Stimulated activated CD8-positive, alpha-beta memory T cell treated with anti-CD3 and anti-CD28 coated beads, Interleukin-7, amount 100 ng/mL, for 48 hours (primary cell): ENCODE measurements at places on chromosomes 6 and 20.

DNA sequence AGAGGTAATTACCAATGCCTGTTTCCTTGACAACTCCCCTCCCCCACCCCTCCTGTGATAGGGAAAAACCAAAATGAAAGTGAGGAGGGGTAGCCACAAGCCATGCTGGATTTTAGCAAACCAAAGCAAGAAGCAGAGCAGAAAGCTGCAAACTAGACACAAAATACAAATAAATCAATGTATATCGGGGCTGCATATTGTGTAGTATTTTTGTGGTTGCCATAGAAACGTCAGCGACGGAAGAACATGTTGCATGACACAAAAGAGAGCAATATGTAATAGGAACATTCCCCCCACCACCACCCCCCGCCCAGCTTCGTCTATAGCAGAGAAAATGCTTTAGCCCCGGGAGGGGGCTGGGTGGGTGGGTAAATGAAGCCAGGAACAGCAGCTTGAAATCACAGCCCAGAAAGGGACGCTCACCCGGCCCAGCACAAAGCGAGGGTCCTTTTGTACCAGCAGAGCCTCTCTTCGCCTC lies 548 bp downstream of the AGPAT4 start:
- DNase-seq = no peak

DNA sequence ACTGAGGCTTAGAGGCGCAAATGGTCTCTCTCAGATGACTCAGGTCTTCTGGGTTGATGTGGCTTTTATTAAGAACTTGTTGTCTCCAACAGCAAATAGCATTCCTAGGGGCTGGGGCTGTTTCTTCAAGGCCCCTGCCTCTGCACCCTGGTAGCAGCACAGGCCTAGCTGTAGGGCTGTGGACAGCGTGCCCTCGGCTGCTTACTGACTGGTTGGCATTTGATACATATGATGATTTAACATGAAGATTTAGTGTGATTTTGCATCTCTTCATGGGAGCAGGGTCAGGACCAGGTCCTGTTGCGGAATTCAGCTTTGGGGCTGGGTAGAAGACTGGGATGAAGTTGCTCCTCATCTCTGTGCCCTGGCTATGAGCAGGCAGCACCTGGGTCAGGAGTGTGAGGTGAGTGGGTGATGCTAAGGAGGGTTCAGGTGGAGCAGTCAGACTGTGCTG lies 24.3 kb upstream of the IER3 start:
- no peak for DNase-seq

DNA sequence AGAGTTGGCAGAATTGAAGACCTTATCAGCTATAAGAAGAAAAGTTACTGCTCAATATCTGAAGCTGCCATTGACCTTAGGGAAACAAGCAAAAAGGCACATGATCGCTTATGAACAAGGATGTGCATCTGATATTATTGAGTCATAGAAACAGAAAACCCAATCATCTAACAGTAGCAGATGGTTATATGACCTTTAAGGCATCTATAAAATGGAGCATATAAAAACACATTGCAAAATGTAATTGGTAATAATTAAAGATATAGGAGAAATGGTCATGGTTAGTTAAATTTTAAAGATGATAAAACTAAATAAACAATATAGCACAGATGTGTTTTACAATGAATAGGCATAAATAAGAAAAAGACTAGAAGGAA lies 260.1 kb upstream of the TAB2 start:
- no peak for DNase-seq

- DNase-seq = no peak
These were observed 54.0 kb downstream of the TRAF3IP2 start for GRCh38 chr6:111551521-111552231.

GRCh38 chr6:157151989-157152388 lies 171.3 kb downstream of the TMEM242 start:
- DNase-seq = no peak

DNA sequence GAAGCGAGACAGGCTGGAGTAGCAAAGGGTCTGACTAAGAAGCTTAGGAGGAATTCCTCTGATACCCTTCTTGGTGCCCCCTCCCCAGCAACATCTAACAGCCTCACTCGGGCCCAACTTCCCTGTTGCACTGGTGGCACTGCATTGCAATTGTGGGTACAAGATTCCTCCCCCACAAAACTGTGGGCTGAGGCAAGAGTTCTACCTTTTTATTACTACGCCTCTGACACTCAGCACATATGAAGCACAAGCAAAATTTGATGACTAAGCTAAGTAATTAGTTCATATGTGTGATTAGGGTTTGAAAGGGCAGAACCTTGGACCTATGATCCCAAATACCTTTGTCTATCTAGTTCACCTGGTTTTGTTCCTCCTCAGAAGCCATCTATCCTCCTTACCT lies 83.5 kb downstream of the ZHX3 start:
- no peak for DNase-seq

DNA sequence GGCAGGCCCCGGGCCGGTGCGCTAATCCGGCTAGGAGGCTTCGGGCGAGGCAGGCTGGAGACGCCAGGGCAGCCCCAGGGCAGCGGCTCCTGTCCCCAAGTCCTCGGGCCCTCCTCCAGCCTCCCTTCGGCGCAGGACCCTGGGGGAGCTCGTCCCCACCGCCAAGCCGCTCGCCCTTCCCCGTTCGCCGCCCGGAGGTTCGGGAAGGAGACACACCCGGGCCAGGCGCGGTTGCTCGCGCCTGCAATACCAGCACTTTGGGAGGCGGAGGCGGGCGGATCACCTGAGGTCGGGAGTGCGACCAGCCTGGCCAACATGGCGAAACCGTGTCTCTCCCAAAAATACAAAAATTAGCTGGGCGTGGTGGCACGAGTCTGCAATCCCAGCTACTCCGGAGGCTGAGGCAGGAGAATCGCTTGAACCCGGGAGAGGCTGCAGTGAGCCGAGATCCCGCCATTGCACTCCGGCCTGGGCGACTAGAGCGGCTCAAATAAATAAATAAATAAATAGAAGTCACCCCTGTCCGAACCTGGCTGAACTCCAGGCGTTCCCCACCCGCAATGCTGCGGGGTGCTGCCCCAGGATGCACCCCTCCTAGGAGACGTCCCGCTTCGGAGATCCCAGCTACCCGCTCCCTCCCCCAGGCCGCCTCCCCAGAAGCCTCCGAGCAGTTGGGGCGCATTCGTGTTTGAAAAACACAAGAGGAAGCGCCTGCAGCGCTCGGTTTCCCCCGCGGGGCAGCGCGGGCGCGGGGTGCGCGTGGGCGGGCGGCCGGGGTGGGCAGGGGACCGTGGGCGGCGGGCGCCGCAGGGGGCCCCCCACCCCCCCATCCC lies 27.5 kb downstream of the SERPINB9 start:
- DNase-seq = no peak

DNA sequence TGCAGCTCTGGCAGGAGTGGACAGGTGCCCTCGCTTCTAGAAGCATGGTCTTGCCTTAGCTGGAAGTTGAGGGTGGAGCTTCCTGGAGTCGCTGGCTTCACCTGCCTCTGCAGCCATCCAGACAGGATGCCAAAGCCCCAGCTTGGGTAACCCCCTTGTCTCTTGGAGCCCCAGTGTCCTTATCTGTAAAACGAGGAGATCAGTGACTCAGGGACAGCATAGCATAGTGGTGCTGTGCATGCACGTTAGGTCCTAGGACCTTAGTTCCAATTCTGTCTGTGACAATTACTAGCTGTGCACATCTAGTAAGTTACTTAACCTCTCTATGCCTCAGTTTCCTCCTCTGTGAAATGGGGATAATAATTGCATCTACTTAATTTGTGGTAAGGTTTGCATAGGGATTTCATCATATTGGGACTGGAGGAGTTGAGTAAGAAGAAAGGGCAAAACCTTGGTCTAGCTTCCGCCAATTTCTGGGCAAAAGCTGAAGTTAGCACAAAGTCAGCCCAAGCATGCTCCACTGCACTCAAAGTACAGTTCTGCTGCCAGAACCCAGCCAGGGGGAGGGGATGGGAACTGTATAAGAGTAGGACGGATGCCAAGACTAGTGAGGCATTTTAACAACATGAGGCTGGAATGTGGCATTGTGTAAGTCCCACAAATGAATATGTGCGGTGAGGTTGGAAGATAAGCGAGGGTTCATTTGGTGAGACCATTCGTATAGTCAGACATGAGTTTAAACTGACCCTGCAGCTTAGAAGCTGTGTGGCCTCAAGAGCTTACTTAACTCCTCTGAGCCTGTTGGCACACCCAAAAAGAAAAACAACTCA lies 24.5 kb downstream of the TOX2 start:
- DNase-seq = no peak

GRCh38 chr6:193773-194310 lies 98.4 kb upstream of the DUSP22 start:
- no peak for DNase-seq

DNA sequence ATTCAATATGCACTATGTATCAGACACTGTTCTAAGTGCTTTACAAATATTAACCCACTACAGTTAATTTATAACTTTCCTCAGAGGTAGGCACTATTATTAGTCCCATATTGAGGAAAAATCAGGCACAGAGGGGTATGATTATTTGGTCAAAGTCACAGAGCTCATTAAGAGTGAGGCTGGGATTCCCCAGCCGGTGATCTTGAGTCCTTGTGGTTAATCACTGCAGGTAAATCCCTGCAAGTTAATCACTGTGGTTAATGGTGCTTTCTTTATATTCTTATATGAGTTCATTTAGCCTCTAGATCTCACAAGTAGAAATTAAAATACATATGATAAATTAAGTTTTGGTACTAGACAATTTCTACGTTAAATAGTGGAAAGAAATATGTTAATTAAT lies 9.2 kb downstream of the CRYBG1 start:
- no peak for DNase-seq

GRCh38 chr20:5844063-5844681 lies 94.0 kb downstream of the SHLD1 start:
- DNase-seq = peak; percentile 84

DNA sequence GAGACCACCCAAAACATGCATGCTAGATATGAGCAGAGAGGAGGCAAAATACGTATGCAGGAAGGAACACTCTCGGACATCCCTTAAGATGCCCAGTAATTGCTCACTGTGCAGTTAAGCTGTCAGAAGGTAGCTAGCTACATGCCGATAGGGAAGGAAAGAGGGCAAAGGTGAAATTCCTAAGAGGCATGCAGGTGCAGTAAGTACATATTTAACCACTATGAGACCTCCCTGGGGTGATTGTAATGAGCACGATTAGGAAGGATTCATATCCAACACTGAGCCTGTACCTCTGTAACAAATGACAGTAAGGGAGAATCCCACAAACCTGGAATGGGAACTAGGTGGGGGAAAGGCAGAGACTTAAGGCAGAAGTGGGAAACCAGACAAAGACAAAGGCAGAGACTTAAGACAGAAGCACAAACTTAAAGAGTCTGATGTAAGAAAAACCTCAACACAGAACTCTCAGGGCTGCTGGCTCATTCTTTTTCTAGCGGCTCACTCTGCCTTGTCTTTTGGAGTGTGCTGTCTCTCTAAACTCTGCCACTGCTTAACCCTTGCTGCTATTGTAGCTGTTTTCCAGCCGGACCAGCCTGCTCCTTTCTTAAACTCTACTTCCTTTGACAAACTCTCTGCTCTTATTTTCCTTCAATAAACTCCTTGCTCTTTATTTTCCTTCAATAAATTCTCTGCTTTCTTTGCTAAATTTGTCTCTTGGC lies 148.1 kb downstream of the UBE3D start:
- DNase-seq = no peak

- DNase-seq = no peak
These were observed 45.1 kb downstream of the RNASET2 start for GRCh38 chr6:166911248-166911677.

- no peak for DNase-seq
These were observed 8.2 kb upstream of the LKAAEAR1 start for GRCh38 chr20:64092258-64093012.

- peak; percentile 48 for DNase-seq
These were observed 25.6 kb downstream of the WRNIP1 start for GRCh38 chr6:2790588-2791449.
